Activated T-cell treated with anti-CD3 and anti-CD28 coated beads, Interleukin-2, amount 50 U/mL, for 1 hour (primary cell): ENCODE measurements at places on chromosomes 1 and 21.

DNA sequence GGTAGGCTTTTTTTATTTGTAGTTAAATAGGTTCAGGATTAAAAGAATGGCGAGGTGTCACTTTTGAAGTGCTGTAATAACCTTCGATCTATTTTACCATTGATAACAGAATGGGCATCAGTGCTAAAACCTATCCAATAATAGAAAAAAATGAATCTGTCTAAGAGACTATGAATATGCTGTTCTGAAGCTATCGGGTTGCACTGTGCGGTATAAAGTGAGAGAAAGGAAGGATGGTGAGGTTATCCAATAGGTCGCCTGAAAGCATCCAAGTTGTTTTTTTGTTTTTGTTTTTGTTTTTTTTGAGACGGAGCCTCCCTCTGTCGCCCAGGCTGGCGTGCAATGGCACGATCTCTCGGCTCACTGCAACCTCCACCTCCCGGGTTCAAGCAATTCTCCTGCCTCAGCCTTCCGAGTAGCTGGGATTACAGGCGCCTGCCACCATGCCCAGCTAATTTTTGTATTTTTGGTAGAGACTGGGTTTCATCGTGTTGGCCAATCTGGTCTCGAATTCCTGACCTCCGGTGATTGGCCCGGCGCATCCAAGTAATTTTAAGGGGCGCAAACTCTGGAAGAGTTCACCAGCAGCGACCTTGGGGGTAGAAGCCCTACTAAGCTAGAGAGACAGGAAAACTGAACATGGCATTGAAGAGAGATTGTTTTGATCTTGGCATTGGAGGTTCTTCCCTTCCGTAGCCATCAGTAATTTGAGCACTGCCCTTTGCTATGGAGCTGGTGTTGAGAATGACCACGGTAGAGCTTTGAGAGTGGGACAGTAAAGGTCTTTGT lies 8.7 kb upstream of the MDM4 start:
- DNase-seq = no peak

GRCh38 chr1:20619999-20620398 lies 13.3 kb upstream of the PINK1 start:
- no peak for DNase-seq

DNA sequence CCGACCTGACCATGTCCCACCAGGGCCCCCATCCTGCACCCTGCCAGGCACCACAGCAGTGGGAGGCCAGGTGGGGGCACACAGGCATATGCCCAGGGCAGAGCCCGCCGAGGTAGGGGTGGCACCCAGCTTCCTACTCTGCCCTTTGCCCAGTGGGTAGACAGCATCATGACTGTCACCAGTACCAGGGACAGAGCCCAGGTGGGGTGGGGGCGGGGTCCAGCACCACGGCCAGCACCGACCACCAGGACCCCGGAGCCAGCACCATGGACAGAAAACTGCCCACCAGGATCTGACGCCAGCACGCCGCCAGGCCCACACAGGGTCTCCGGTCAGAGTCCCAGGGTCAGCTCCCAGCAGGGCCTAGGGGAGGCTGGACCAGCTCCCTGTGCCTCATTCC lies 3.8 kb downstream of the TAS1R3 start:
- DNase-seq = no peak

GRCh38 chr1:230277201-230278025 lies 148.7 kb downstream of the PGBD5 start:
- DNase-seq = no peak

- no peak for DNase-seq
These were observed 93.8 kb downstream of the ZFYVE9 start for GRCh38 chr1:52235646-52236045.
